ENCODE measurements at places on chromosomes 13 and 19.

DNA sequence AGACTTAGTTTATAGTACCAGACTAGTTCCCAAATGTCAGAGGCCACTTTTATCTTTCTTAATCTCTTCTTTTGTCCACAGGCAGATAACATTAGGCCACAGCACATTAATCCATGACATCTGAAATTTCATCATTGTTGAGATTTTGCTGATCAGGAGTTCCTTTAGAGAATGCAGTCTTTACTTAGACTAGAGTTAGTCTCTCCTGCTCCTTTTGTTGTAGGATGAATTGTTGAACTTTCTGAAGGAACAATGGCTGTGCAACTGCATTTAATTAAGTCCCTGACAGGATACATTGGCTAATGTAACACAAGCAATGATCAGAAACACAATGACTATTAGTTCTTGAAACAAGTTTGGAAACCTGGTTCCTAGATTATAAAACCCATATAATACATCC lies 266.3 kb downstream of the PCDH20 start:
- DNase-seq: no peak

GRCh38 chr19:47631681-47632446 lies 22.9 kb downstream of the BICRA start:
- DNase-seq: no peak

GRCh38 chr19:2827840-2828489 lies 8.3 kb downstream of the ZNF554 start:
- DNase-seq: no peak

GRCh38 chr13:105037110-105037509 lies 1498.4 kb downstream of the EFNB2 start:
- no peak for DNase-seq

DNA sequence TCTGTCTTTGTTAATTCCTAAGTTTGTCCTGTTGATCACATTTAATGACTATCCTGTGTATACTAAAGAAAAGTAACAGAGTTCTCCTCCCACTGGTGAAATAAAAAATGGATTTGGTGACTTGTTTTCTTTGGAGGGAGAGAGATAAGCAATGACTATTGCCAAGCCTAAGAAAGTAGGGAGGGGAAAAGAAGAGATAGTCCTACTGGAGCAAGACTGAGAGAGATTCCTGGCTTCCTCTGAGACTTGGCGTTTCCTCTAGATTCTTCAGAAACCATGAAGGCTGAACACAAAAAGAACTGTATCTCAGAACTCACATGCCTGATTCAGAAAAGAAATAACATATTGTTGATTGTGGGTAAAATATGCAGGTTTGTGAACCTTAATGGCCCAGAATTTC lies 406.5 kb downstream of the FOXO1 start:
- DNase-seq: no peak

DNA sequence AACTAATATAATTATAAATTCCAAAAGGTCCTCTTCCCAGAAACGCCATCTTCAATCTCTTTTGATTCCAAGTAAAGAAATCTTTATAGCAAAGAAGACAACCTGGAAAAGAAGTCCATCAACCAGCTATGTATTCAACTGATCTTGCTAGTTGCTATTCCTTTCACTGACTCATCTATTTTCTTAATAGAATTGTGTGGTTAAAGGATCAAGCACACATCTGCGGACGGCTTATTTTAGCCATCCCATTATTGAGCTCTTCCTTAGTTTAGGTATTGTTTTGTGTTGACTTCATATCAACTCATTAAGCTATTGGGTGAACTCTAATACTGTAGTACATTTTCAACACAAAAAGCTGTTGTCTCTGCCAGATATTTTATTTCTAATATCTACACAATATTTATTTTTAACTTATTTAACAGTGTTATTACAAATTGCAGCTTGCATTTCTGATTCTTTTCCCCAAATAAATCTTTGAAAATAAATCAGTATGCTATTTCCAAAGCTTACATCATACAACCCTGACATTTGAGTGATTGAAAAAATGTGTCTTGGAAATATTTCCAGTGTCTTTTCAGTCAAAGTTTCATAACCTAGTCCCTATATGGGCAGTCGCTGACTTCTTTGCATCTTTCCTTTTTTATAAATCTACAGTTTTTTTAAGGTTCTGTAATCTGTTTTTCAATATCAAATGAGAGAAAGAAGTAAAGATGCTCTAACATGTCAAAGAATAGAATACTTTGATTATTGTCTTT lies 158.8 kb upstream of the SPRY2 start:
- DNase-seq: no peak

- DNase-seq: no peak
Observed at GRCh38 chr19:48859711-48860572, 8.5 kb downstream of the PLEKHA4 start.

- DNase-seq: no peak
Observed at GRCh38 chr13:107834281-107834680, 381.1 kb downstream of the LIG4 start.

DNA sequence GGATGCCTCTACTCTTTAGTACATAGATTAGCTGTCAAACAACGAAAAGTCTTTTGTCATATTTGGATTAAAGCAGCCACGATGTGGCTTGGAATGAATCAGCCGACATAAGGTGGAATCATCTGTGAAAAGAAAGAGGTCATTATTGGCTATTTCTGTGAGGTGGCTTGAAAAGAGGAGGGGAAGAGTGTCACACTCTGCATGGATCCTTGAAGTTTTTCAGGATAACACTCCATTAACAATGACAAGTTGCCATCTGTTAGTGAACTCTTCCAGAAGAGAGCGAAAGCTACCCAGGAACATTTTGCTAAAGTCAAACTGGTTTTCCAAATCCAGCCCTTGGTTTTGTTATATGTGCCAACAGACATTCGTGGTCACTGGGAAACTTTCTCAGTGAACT lies 1604.8 kb downstream of the OLFM4 start:
- no peak for DNase-seq

GRCh38 chr19:48401287-48401686 lies 7.8 kb downstream of the GRIN2D start:
- DNase-seq: no peak

DNA sequence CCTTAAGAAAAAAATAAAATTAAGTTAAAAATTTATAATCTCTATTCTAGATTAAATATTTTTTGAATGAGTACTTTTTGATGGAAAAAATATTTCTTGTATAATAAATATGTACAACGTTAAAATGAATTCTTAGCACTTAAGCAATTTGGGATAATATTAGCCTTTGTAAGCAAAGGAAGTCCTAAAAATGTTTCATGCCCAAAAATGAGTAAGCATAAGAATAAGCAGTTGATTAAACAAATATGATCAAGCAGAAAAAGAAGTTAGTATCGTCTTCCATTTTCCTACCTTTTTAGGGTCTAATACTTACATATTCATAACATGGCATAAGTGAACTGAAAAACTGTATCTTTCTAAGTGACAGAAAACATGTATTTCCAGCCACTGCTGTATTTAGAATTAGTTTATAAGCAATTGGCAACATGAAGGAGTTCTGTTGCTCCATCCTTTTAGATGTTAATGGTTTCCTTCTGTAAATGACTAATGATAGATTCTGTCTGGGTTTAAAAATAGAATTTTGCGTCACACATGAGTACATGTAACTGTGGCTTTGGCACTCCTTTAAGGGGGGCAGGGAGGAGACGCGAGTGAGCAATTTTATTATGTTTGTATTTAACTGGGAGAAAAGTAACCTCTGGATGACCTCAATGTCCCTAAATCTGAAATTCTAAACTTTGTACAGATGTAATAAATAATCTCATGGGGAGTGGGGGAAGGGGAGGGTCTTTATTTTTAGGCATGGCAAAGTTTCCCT lies 237.4 kb downstream of the RGCC start:
- no peak for DNase-seq

DNA sequence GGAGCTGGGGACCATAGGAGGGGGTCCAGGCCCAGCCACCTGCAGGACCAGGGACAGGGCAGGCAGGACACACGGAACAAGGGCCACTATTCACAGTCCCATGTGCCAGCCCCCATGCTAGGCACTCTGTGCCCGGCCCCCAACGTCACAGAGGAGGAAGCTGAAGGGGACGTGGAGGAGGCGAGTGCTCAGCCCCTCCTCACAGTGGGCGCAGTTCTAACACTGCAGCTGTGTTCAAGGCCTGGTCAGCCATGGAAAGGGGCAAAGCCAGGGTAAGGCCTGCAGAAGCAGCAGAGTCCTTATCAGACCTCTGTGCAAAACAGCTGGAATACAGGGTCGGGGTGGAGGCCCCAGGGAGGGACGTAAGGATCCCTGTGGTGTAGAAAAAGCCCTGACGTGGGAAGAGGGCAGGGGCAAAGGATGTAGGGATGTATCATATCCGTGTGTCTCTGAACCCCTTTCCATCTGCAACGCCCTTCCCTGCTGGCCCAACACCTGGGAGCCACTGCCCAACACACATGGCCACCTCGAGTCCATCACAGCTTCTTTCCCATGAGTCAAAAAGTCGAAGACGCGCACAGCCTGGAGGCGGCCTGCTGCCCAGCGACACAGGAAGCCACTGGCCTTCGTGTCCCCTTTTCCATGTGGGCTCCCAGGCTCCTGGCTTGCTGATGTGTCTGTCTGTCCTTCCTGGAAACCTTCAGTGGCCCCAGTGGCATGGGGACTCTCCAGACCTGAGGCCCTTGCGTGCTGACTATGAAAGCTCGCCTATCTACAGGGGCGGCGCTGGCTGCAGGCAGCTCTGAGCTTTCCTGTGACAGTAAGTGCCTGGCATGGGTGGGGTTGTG lies 28.0 kb downstream of the SH3GL1 start:
- no peak for DNase-seq

DNA sequence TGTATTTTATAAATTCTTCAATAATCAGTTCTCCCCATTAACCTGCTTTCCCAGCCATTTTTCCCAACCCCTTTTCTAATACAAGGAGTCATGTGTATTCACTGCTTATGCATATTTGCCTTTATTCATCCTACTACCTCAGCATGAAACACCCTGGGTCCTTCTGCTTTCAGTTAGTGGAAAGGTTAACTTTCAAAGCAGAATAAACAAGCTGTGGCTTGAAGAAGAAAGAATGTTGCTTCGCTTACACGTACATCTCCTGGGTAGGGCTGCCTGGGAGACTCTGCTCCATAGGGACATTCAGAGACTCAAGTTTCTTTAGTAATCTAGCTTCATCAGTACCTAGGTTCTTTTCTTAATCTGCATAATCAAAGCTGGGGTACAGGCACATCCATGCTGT lies 567.8 kb upstream of the SLC10A2 start:
- no peak for DNase-seq

GRCh38 chr13:100392709-100393630 lies 195.6 kb downstream of the GGACT start:
- no peak for DNase-seq

DNA sequence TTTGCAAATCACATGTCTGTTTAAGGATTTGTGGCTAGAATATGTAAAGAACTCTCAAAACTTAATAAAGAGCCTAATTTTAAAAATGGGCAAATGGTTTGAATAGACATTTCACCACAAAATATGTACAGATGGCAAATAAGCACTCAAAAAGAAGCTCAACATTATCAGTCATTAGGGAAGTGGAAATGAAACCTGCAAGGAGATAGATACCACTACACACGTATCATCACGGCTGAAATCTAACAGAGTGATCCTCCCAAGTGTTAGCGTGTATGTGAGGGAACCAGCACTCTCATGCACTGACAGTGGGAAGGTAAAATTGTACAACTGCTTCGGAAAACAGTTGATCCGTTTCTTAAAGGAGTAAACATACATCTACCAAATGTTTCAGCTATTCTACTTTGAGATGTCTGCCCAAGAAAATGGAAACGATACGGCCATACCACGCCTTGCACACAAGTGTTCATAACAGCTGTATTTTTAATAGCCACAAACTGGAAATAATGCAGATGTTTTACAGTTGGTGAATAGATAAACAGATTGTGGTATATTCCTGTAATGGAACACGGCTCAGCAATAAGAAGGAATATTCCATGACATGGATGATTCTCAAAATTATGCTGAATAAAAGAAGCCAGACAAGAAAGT lies 14.5 kb downstream of the ARHGEF7 start:
- no peak for DNase-seq

GRCh38 chr13:97233499-97233898 lies 11.4 kb downstream of the MBNL2 start:
- DNase-seq: no peak

- no peak for DNase-seq
Observed at GRCh38 chr19:6164906-6165531, 29.6 kb downstream of the ACSBG2 start.

- DNase-seq: no peak
Observed at GRCh38 chr13:112638919-112639318, 50.9 kb upstream of the ATP11A start.

DNA sequence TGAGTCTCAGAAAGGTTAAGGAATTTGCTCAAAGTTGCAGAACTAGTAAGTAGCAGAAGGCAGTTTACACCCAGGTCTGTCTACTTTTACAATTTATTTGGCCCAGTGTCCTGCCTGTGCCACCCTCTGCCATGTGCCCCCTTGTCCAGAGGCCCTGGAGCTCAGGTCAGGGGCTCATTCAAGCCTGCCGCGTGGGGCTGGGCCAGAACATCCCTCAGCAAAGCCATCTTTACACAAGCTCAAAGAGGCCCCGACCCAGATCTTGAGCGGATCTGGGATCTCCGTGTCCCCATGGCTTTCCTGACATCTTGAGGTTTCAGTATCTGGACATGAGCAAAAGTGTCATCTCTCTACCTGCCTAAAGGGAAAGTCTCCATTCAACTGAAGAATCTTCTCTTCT lies 76.4 kb upstream of the VSTM2B start:
- peak; percentile 1 for DNase-seq

DNA sequence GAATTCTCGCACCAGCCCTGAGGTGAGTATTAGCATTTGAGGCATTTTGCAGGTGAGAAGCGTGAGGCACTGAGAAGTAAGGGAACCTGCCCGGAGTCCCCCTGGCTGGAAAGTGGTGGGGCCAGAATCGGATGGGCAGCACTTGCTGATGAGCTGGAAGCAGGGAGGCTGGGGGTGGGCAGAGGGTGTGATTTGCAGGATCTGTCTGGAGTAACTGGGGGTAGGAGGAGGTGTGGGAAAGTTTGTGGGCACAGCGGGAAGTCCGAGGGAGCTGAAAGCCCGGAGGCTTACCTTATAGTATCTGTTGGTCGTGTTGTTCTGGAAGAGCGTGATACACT lies 20.1 kb downstream of the PRKD2 start:
- no peak for DNase-seq

DNA sequence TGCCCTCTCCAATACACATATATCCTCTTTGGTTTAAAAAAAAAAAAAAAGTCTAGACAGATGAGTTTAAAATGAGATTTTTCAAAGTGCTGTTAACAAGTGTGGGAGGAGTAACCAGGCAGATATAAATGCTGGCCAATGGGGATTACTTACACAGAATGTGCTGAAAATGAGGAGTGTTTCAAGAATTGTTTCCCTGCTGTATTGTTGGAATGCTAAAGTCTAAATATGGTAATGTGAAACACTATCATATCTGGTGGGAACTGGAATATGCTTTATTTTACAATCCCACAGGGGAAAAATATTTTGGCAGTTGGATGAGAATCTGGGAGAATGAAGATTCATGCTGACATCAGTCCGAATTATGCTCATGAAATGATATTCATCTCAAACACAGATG lies 250.7 kb downstream of the DCT start:
- no peak for DNase-seq

GRCh38 chr19:41641879-41642485 lies 15.1 kb upstream of the CEACAM4 start:
- peak; percentile 47 for DNase-seq

- DNase-seq: no peak
Observed at GRCh38 chr19:1087813-1088415, 7.3 kb downstream of the POLR2E start.

Data from central memory CD8-positive, alpha-beta T cell (primary cell).